Mesendoderm (in vitro differentiated cells): ENCODE measurements at places on chromosomes 7 and 10.
A peak's percentile ranks its signal among the peaks of the same experiment; 100 is the strongest.

- peaks cover 2% of the 10 kb centered on the region for H3K36me3 ChIP-seq
- H3K4me3 ChIP-seq = peak overlapping the region; percentile 75
- H3K4me1 ChIP-seq = no peaks in the 10 kb centered on the region
- H3K27ac ChIP-seq = peak overlapping the region; percentile 9
Observed at GRCh38 chr7:97971120-97971989, 18.6 kb downstream of the OCM2 start.

GRCh38 chr7:20542594-20542993, 72.9 kb upstream of the ABCB5 start:
- H3K27me3 ChIP-seq = no peaks in the 10 kb centered on the region
- H3K36me3 ChIP-seq = no peaks in the 10 kb centered on the region
- H3K4me1 ChIP-seq = no peaks in the 10 kb centered on the region
- no peak overlapping the region for H3K27ac ChIP-seq
- H3K4me3 ChIP-seq = no peak overlapping the region

DNA sequence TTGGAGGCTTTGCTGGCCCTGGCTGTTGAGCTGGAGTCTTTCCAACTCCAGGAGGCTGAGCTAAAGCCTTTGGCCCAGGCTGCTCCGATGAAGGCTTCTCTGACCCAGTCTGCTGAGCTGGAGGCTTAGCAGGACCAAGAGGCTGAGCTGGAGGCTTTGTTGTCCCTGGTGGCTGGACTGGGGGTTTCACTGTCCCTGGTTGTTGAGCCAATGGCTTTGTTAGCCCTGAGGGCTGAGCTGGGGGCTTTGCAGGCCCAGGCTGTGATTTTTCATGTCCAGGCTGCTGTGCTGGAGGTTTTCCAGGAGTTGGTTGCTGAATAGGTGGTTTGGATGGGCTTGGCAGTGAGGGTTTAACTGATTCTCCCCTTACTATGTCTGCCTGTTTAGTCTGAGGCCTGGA, 7.3 kb downstream of the PCLO start:
- H3K27ac ChIP-seq = no peak overlapping the region
- DNase-seq = peak; percentile 15
- no peak overlapping the region for H3K4me3 ChIP-seq
- no peaks in the 10 kb centered on the region for H3K27me3 ChIP-seq
- H3K36me3 ChIP-seq = no peaks in the 10 kb centered on the region

DNA sequence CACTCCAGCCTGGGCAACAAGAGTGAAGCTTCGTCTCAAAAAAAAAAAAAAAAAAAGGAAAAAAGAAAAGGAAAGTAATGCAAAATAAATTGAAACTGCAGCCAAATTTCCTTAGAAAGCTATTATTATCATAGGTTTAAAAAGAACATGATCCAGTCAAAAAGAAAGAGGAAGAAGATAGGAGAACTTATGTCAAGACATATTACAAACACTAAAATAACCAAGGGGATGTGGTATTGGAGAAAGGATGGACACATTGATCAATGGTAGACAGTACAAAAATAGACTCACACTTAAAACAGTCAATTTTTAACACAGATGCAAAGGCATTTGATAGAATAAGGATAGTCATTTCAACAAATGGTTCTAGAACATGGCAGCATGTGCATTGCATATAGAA, 27.3 kb upstream of the PFKP start:
- H3K4me3 ChIP-seq = no peak overlapping the region
- no peak overlapping the region for H3K27ac ChIP-seq
- no peaks in the 10 kb centered on the region for H3K36me3 ChIP-seq
- no peaks in the 10 kb centered on the region for H3K4me1 ChIP-seq

DNA sequence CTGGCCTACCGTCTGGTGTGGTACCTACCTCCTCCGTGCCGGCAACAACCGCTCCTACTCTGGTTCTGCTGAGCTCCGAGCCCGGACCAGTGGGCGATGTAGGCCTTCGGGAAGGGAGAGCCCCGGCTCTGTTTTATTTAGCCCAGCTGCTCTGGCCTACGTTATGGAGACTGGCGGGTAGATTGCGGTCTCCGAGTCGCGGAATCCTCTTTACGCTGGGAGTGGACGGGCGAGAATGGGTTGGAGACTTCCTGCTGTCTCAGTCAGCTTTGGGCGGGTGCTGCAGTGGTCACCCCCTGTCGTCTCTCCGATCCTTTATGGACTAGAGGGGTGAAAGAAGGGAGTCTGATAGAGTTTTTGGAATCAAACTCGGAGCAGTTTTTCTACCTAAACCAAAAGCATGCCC, 406 bp downstream of the CBLL1 start:
- H3K36me3 ChIP-seq = no peaks in the 10 kb centered on the region
- no peaks in the 10 kb centered on the region for H3K27me3 ChIP-seq
- H3K4me1 ChIP-seq = no peaks in the 10 kb centered on the region
- no peak overlapping the region for H3K27ac ChIP-seq

GRCh38 chr7:51224811-51225595, 91.6 kb downstream of the COBL start:
- no peaks in the 10 kb centered on the region for H3K36me3 ChIP-seq
- no peak overlapping the region for H3K4me3 ChIP-seq
- peak; percentile 50 for DNase-seq
- no peaks in the 10 kb centered on the region for H3K27me3 ChIP-seq

DNA sequence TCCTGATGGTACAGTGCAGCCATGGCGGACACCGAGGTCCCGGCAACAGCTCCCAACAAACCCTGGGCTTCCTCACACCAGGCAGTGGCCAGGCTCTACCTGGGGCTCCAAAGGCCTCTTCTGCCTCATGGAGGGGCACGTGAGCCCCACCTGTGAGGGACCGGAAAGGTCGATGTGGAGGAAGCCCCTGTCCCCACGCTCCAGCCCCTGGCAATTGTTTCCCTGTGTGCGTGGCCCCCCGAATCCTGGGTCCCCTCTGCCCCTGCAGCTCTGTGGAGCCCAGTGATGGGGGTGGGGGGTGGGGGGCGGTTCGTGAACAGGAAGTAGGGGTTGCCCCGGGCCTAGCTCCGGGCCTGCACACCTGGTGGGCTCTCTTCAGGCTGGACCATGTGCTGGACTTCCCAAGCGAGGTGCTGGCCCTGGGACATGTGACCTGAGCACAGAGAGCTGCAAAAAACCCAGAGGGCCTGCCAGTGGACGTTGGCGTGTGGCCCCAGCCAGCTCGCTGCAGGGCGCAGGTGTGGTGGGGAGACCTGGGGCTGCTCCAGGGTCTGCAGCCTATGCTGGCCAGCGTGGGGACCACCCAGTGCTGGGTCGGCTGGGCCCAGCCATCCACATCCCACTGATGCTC, 72.6 kb downstream of the INPP5A start:
- H3K4me3 ChIP-seq = no peak overlapping the region
- H3K4me1 ChIP-seq = no peaks in the 10 kb centered on the region
- no peak for DNase-seq

DNA sequence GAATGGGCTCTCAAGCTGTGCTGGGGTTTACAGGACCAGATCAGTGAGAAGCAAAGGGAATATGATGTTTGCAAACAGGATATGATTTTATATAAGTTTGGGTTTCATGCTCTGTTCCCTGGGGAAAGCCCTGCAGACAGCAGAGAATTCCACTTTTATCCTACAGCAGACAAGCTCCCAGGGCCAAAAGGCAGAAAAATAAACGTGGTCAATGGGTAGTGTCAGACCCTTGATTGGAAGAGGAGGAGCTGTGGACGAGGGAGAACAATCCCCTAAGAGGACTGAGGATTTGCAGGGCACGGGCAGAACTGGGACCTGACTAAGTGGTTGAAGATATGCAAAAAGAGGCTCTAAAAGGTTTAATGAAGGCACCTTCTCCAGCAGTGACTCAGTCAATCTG, 275.3 kb downstream of the HDAC9 start:
- no peaks in the 10 kb centered on the region for H3K27me3 ChIP-seq
- no peaks in the 10 kb centered on the region for H3K36me3 ChIP-seq
- peak; percentile 88 for DNase-seq
- peaks cover 12% of the 10 kb centered on the region for H3K4me1 ChIP-seq
- H3K27ac ChIP-seq = peak overlapping the region; percentile 83

- no peak overlapping the region for H3K4me3 ChIP-seq
- peaks cover 9% of the 10 kb centered on the region for H3K4me1 ChIP-seq
- H3K27me3 ChIP-seq = peaks cover 61% of the 10 kb centered on the region
- H3K36me3 ChIP-seq = no peaks in the 10 kb centered on the region
- peak; percentile 70 for DNase-seq
Observed at GRCh38 chr7:27091941-27092818, 3.6 kb downstream of the HOXA1 start.

DNA sequence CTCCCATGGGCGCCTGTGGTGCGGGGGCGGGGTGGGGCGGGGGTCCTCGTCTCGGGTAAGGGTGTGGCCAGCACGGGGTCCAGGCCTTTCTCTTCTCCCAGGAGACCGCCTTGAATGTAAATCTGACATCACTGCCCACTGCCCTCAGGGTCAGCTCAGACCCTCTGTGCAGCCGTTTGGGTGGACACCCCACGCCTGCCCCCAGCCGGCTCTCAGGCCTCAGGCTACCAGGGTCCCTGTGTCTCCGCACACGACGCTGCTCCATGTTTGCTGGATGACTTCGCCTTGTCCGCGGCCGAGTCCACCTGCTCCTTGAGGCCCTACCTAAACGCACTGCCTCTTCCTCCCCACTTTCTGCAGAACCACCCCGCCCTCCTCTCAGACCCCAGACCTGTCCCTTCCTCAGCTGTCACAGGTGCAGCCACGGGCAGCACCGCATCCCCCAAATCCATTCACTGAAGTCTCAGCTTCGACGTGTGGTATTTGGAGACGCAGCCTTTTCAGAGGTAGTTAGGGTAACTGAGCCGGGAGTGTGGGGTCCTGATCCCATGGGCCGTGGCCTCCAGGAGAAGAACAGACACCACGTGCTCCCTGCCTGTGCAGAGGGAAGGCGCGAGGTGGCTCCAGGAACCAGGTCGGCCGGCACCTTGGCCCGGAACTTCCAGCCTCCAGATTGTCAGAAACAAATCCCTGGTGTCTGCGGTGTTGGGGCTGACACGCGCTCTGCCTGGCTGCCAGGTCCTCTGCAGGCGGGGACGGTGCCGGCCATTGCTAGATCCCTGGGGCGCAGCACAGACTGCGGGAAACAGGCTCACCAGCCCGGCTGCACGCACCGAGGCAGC, 97.4 kb upstream of the DIP2C start:
- H3K4me1 ChIP-seq = no peaks in the 10 kb centered on the region
- H3K4me3 ChIP-seq = no peak overlapping the region
- no peak for DNase-seq

DNA sequence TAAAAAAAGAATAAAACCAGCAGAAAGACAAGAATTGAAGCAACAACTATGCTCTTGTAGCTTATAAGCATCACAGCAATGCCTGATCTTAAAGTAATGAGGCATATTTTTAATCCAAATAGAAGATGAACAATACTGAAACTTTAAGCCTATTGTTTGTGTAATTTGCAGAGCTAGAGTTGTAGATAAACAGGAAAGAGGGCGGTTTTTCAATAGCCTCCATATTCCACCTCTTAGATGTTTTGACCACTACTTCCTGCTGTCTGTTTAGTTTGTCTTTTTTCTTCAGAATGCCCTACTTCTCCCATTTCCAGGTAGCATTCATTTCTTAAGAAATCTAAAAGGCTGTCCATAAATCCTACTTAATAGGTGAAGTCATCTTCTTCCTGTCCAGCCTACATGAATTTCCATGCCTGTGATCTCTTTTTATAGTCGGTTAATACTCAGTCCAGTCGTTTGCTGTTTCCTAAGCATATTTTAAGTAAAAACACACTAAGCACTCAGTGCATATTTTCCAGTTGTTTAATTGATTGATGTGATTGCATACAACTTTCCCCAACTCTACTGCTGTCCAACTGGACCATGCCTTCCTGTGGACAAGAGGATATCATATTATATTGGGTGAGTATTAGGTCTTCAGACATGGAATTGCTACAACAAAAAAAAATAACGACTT, 308.1 kb downstream of the TFEC start:
- H3K27ac ChIP-seq = no peak overlapping the region
- DNase-seq = no peak
- H3K27me3 ChIP-seq = no peaks in the 10 kb centered on the region
- no peaks in the 10 kb centered on the region for H3K36me3 ChIP-seq

- H3K27me3 ChIP-seq = no peaks in the 10 kb centered on the region
- H3K4me1 ChIP-seq = no peaks in the 10 kb centered on the region
- no peak overlapping the region for H3K27ac ChIP-seq
- H3K36me3 ChIP-seq = no peaks in the 10 kb centered on the region
- H3K4me3 ChIP-seq = no peak overlapping the region
- no peak for DNase-seq
Observed at GRCh38 chr7:101278461-101279292, 33.8 kb upstream of the FIS1 start.

DNA sequence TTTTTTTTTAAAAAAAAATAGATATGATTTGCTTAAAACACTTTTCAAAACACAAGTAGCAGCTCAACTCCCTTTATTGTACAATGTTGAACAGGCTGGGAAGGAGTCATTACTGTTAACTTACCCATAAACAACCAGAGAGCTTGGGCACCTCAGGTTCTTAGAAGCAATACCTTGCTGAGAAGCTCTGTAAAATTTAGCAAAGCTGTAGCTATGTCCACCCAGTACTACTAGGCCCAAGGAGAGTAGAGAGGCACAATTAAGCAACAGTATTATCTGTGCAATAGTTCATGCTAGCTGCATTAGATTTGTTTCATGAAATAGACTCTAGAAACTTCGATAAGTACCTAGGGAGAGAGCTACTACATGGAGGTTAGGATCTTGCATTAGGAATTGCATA, 32.0 kb downstream of the SEMA3A start:
- no peak for DNase-seq
- no peak overlapping the region for H3K27ac ChIP-seq
- no peaks in the 10 kb centered on the region for H3K27me3 ChIP-seq
- no peaks in the 10 kb centered on the region for H3K36me3 ChIP-seq
- H3K4me3 ChIP-seq = no peak overlapping the region

DNA sequence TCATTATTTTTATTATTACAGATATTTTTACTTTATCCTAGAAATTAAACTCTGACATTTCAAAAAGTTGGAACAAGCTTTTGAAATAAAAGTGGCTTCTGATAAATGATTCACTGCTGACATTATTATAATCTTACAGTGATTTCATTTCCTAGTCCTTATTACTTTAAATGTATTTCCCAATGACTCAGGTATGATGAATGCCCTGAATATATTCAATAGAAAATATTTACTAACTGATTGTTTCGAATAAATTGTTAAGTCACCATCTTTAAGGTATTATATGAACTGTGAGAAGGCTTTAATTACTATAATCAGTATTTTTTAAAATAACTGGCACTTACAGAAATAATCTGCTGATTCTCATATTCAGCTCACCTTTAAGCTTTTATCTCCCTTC, 21.6 kb downstream of the DKK1 start:
- no peak overlapping the region for H3K4me3 ChIP-seq
- H3K27ac ChIP-seq = no peak overlapping the region
- H3K27me3 ChIP-seq = no peaks in the 10 kb centered on the region
- no peaks in the 10 kb centered on the region for H3K36me3 ChIP-seq

GRCh38 chr7:139360948-139361307, 1.2 kb downstream of the LUC7L2 start:
- H3K4me1 ChIP-seq = peaks cover 6% of the 10 kb centered on the region
- peak overlapping the region; percentile 88 for H3K27ac ChIP-seq
- H3K27me3 ChIP-seq = no peaks in the 10 kb centered on the region
- no peaks in the 10 kb centered on the region for H3K36me3 ChIP-seq

DNA sequence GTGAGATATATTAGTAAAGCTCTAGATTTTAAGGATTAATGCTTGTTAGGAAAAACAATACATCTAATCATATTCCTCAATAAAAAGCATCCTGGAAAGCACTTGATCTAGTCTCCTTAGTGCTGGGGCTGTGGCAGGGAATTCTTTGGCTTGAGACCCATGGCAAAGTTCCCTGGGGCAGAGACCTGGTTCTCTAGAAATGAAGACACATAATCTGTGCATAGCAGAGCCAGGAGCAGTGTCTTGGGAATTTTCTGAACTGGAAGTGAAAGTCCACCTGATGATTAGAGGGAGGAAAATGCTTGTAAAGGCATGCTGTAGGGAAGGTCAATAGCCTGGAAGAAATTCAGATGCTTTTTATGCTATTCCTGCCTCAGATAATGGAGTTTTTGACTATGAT, 247.4 kb downstream of the CDK14 start:
- no peaks in the 10 kb centered on the region for H3K36me3 ChIP-seq
- H3K27ac ChIP-seq = no peak overlapping the region
- no peaks in the 10 kb centered on the region for H3K4me1 ChIP-seq
- H3K27me3 ChIP-seq = no peaks in the 10 kb centered on the region
- DNase-seq = no peak
